Stomach (tissue), 19 donors: ENCODE measurements at places on chromosomes 5 and 9. TPM values are rescaled to one million over a fixed set of nuclear protein-coding genes. Genes with fewer than 3 reads are reported as not detected.

The GPRIN1 gene
- not detected for total RNA-seq

DNA sequence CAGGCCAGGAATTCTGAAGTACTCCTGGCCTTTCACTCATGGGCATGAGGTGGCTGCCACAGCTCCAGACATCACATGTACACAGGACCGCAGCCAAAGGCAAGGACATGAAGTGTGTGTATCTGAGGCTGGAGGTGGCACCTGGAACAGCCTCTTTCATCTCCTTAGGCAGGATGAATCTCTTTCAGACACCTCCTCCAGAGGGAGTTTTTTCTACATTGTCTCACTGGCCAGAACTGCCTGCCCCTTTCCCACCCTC, 142.8 kb downstream of the BARX1 start:
- no peak for DNase-seq
- no peaks in the 10 kb centered on the region for H3K4me1 ChIP-seq

The KCNIP1 gene
- total RNA-seq: 0.29 TPM

DNA sequence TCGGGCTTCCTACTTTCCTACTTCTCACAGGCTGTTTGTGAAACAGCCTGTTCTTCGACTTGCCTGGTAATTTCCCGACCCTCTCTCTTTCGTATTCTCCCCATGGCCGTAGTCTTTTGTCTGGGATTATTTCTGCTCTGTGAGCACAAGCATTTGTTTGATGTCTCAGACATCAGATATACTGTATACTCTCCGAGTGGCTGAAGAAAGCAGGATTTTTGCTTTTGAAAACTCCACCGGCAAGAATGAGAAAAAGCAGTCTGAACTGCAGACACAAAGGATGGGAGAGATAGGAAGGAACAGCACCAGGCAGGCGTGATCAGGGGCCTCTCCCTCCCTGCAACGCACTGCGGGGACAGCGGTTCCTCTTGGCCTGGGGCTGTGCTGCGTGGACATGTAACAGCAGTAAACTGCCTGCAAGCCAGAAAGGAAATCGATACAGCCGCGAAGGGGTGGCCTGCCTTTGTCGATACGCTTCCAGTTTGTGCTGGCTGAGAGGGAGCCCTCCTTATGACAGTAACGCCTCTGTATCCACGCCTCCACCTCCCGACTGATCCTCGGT, 313.9 kb upstream of the TLE4 start:
- peak; percentile 15 for DNase-seq
- H3K27me3 ChIP-seq: no peaks in the 10 kb centered on the region
- no peaks in the 10 kb centered on the region for H3K4me1 ChIP-seq
- H3K27ac ChIP-seq: no peak overlapping the region

The F2RL1 gene
- total RNA-seq: 15.8 TPM

GRCh38 chr5:37838152-37838932, 1.5 kb downstream of the GDNF start:
- no peak for DNase-seq
- peaks cover 67% of the 10 kb centered on the region for H3K4me1 ChIP-seq
- H3K27me3 ChIP-seq: peaks cover 80% of the 10 kb centered on the region
- peak overlapping the region; percentile 87 for H3K27ac ChIP-seq
- peak overlapping the region; percentile 48 for H3K4me3 ChIP-seq
- H3K36me3 ChIP-seq: no peaks in the 10 kb centered on the region

DNA sequence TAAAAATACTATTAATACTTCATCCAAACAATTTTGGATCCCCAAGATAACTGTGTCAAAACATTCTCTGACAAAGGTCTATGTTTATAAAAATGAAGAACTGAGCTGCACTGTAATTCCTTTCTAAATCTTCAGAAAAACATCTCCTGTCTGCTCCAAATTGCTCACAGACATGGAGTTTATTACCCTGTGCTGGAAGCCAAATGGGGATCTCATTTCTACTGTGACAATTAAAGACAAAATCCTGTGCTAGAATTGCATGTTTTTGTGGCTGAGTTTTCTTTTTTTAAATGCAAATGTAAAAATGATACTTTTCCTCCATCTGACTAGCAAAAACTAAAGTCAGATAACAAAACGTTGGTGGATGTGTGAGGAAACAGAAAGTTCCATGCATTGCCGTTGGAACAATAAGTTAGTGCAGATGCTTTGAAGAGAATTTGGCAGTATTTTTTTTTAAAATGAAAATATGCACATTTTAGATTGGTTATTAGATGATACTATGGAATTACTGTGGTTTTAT, 93.5 kb downstream of the GNA14 start:
- no peak overlapping the region for H3K4me3 ChIP-seq
- H3K36me3 ChIP-seq: no peaks in the 10 kb centered on the region
- no peak for DNase-seq
- no peaks in the 10 kb centered on the region for H3K27me3 ChIP-seq
- no peaks in the 10 kb centered on the region for H3K4me1 ChIP-seq
- no peak overlapping the region for H3K27ac ChIP-seq

The PLEKHG4B gene
- not detected for total RNA-seq

The CAVIN4 gene
- not detected for total RNA-seq

GRCh38 chr5:114335391-114335790, 26.5 kb upstream of the KCNN2 start:
- no peaks in the 10 kb centered on the region for H3K4me1 ChIP-seq
- H3K4me3 ChIP-seq: no peak overlapping the region
- DNase-seq: no peak
- H3K27ac ChIP-seq: no peak overlapping the region

DNA sequence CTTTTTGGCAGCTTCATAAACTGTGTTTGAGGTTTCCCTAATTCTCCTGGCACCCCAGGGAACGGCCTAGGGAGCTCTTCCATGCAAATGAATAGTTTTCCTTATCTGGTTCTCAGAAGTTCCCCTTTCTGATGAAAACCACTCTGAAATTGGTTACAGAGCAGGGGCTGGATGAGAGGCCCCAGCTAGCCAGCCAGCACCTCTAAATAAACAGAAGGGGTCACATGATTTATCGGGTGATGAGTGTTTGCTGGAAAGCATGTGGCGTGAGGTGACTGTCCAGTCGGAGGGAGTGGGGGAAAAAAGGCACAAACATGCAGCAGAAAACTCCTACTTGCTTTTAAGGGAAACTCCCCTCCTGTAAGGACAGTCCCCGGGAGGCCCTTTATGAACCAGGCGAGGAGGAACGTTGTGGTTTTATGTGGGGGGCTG, 261.2 kb upstream of the ANKRD55 start:
- no peak for DNase-seq
- H3K27me3 ChIP-seq: no peaks in the 10 kb centered on the region
- no peaks in the 10 kb centered on the region for H3K36me3 ChIP-seq
- no peak overlapping the region for H3K27ac ChIP-seq
- no peak overlapping the region for H3K4me3 ChIP-seq
- H3K4me1 ChIP-seq: peaks cover 4% of the 10 kb centered on the region

GRCh38 chr9:127862075-127863011, 7.9 kb upstream of the ENG start:
- H3K4me3 ChIP-seq: no peak overlapping the region
- peaks cover 29% of the 10 kb centered on the region for H3K4me1 ChIP-seq
- H3K27ac ChIP-seq: peak overlapping the region; percentile 76

- DNase-seq: peak; percentile 35
- no peak overlapping the region for H3K4me3 ChIP-seq
- H3K27me3 ChIP-seq: no peaks in the 10 kb centered on the region
These were observed 71.5 kb downstream of the FBN2 start for GRCh38 chr5:128466554-128466953.

The SAP30L gene
- 15.8 TPM for total RNA-seq

The SH3TC2 gene
- under 0.01 TPM for total RNA-seq

The BTNL8 gene
- total RNA-seq: 2.2 TPM

- no peaks in the 10 kb centered on the region for H3K36me3 ChIP-seq
- no peak for DNase-seq
- no peaks in the 10 kb centered on the region for H3K4me1 ChIP-seq
- H3K27me3 ChIP-seq: no peaks in the 10 kb centered on the region
These were observed 23.3 kb downstream of the HMHB1 start for GRCh38 chr5:143835251-143835650.

The HMCN2 gene
- 7.5 TPM for total RNA-seq
